NCI-H2081 (cell line): ENCODE measurements at places on chromosomes 12 and 14.

DNA sequence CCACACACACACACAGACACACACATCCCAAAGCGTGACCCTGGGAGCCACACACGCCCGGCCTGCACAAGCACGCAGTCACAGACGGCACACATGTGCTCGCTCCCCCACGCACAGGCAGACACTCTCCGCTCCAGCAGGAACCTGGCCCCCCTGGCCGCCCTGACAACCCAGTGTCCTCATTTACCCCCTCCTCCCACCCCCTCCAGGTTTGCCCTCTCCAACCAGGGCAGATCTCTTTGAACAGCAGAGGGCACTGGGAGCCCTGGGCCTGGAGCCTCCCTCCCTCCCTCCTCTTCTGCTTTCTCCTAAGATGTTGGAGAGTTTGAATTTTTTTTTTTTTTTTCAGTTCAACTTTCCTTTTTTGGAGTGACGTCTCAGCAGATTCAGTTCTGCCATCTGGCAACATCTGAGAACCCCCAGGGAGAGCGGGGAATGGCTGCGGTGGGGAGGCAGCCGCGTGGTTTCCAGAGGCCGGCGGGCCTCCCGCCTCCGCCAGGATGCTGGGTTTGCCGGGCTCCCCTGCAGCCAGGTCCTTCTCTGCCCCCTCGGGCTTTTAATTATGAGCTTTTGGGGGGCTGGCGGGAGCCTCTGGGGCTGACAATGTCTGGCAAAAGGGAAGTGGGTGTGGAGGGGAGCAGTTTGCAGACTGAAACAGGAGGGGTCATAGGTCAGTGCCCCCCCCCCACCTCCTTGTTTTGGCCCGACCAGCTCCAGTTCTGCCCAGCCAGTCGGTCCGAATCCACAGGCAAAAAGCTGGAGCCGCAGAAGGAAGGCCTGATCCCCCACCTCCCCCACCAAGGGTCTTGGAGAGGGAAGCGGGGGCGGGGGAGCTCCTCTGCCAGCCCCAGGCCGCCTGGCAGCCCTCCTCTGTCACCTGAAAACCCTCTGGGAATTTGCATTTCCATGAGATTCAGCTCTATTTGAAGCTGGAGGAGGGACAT, 1.3 kb upstream of the NCOR2 start:
- DNase-seq = peak; percentile 32

DNA sequence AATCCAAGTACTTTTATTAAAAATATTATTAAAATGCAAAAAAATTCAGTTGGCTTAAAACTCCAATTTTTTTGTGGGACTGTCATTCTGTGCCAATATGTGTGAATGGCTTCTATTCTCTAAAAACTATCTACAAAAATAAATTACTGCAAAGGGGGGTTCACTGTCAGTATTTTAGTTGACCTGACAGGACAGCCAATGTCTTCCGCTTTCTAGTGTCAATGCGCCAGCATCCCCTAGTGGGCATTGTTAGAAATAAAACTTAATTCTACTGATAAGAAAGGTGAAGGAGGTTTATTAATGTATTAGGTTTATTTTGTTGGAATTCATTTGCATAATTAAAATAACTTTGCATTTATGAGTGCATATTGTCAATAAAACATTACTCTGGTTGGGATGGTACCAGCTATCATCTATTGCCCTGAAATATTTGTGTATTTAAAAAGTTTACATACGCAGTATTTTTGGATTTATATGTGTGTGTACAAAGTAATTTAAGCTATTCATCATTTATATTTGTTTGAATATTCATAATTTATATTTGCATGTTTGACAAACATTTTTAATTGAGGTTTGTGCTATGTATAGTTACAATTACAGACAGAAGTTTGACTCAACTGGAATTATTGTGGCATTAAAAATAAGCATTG, 527.2 kb downstream of the FLRT2 start:
- DNase-seq = peak; percentile 53

GRCh38 chr14:100669468-100669867, 57.2 kb upstream of the DLK1 start:
- DNase-seq = no peak

GRCh38 chr14:105398044-105398725, at the start of gene TEX22:
TSS of gene TEX22 (plus strand) at chr14:105398538. CDS start at chr14:105399341, 803 bp downstream.
- DNase-seq = peak; percentile 90

- no peak for DNase-seq
These were observed 25.3 kb downstream of the EID3 start for GRCh38 chr12:104328790-104329189.

DNA sequence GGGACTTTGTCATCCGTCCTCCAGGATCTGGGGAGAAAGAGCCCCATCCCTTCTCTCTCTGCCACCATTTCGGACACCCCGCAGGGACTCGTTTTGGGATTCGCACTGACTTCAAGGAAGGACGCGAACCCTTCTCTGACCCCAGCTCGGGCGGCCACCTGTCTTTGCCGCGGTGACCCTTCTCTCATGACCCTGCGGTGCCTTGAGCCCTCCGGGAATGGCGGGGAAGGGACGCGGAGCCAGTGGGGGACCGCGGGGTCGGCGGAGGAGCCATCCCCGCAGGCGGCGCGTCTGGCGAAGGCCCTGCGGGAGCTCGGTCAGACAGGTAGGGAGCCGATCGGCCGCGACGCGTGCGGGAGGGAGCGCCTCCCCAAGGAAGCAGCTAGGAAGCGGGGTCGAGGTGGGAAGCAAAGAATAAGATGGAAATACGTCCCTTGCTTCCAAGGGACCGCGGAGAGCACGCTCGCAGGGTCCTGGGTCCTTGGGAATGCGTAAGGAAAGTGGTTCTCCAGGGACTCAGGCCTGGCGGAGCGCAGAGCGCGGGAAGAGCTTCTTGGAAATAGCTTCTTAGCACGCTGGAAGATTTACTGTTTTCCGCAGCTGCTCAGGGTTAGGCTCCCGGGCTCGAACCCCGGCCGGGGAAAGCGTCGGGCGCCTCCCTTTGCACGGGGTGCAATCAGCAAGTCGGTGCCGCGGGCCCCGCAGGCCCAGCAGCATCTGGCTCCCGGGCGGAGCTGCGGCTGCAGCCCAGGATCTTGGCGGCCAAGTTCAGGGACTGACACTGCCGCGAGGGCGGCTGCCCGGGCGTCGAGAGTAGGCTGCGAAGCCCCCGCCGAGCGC, 457 bp downstream of the SOCS2 start:
- no peak for DNase-seq

DNA sequence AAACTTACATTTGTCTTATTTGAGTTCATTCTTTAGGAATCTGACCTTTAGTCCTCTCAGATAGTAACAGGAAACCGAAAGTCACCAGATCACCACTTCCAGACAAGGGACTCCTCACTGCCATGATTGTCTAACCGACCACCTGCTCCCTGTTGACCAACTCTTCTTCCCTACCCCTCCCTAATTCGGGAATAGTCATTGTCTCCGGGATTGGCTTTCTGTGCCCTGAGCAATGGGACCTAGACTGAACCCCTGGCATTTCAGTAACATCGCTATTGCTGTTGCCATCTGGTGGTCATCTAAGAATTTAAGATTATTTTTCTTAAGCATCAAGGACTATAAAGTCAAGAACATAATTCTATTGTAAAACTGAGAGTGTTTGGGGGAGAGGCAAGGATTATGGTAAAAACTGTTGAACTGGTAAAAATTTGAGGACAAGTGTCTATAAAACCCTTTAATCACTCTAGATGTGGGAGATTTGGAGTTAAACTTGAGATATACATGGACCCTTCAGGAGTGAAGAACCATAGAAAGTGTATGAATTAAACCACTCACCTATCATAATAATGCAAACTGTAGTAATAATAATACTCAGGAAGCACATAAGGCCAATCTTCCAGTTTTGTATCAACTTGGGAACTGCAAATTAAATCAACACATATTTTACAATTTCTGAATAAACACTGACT, 6.3 kb downstream of the CLEC2A start:
- DNase-seq = no peak

DNA sequence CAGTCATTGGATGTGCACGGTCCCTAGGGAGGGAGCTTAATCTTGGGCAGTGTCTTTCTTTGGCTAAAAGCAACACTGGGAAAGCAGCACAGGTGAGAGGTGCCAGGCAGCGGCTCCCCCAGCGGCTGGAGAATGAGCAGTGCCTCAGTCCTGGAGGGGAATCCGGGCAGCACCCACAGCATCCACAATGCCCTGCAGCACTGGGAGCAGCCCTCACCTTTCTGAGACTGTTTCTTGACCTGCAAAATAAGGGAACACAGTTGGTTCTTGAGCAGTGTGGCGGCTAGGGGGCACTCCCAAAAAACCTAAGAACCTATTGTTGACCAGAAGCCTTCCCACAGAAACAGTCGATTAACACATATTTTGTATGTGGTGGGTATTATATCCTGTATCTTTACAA, 75.8 kb downstream of the SINHCAF start:
- DNase-seq = no peak

- no peak for DNase-seq
These were observed 21.6 kb upstream of the AMN start for GRCh38 chr14:102900631-102901571.

- DNase-seq = no peak
These were observed 41.8 kb downstream of the DDX51 start for GRCh38 chr12:132102297-132102696.
